ENCODE measurements at places on chromosomes 12 and 14. TPM values are rescaled to one million over a fixed set of nuclear protein-coding genes. Genes with fewer than 3 reads are reported as not detected.

The LRRC43 gene
- 0.89 TPM for total RNA-seq

The TPPP2 gene
- total RNA-seq, result not detected

The DPPA3 gene
- total RNA-seq, result not detected

The RAB15 gene
- total RNA-seq, result 1.8 TPM

The PLEKHD1 gene
- total RNA-seq, result not detected

The IL31 gene
- total RNA-seq, result not detected

The APOF gene
- total RNA-seq, result not detected

The GLT8D2 gene
- total RNA-seq, result 29.2 TPM

The BDKRB1 gene
- total RNA-seq, result 57.4 TPM

The RNASE4 gene
- 23.4 TPM for total RNA-seq

The KRT2 gene
- total RNA-seq, result not detected

The LMO3 gene
- 0.14 TPM for total RNA-seq

The DEPDC4 gene
- 0.65 TPM for total RNA-seq

The NPAS3 gene
- 0.32 TPM for total RNA-seq

The FOXM1 gene
- 1.2 TPM for total RNA-seq

The MARS1 gene
- 173 TPM for total RNA-seq

The CDC42BPB gene
- 175 TPM for total RNA-seq

The KLRC2 gene
- not detected for total RNA-seq

The ACIN1 gene
- 88.7 TPM for total RNA-seq

The REC8 gene
- total RNA-seq, result 1.2 TPM

The KLHDC1 gene
- 3.6 TPM for total RNA-seq

The ASCL1 gene
- not detected for total RNA-seq

The SDSL gene
- 7.5 TPM for total RNA-seq

The CAPS2 gene
- total RNA-seq, result 3.6 TPM

The ACOT4 gene
- 0.59 TPM for total RNA-seq

The ADCY4 gene
- 0.97 TPM for total RNA-seq

The CLEC9A gene
- 0.30 TPM for total RNA-seq

The TEX52 gene
- total RNA-seq, result not detected

The FAM186B gene
- 0.09 TPM for total RNA-seq

The SPX gene
- total RNA-seq, result 1.9 TPM

The SDR9C7 gene
- total RNA-seq, result not detected

The ACTR6 gene
- total RNA-seq, result 24.3 TPM

The RGS6 gene
- not detected for total RNA-seq

Measured in smooth muscle cell of the umbilical artery (primary cell).